Stimulated activated CD4-positive, alpha-beta T cell treated with anti-CD3 and anti-CD28 coated beads, Interleukin-12 subunit alpha, Interleukin-12 subunit beta, amount 100 ng/mL, for 48 hours (primary cell): ENCODE measurements at places on chromosomes 1 and 21.

DNA sequence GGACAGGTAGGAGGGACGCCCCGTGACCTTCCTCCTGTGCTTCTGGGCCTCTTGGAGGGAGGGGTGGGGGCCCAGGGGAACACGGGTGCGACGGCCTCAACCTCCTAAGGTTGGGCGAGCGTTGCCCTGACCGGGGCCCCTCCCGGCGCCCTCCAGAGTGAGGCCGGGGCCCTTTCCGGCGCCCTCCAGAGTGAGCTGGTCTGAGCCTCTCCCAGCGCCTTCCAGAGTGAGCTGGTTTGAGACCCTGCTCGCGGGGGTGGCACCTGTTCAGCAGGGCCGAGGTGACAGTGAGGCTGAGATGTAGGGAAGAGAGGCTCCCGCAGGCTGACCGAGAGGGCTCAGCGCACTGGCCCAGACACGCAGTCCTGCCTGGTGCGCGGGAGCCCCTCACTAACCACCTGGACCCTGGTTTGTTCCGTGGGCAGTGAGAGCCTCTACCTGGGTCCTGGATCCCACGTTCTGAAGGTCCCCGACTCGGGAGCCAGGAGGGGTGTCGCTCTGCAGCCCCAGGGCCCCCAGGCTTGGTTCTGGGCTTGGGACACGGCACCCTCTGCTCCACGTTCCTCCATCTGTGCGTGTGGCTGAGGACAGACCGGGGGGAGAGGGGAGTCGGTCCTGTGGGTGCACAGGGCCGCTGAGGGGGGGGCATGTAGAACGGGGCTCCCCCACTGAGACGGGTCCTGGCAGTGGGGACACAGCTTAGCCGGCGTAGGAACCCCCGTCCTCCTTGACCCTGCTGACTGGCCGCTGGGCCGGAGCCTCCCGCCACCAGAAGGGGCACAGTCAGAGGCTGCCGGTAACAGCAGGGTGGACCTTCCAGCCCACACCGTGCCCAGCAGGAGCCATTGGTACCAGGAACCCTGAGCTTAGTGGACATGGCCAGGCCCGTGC lies 1.4 kb downstream of the COL6A1 start:
- DNase-seq, result no peak

GRCh38 chr21:19981938-19982337 lies 1016.3 kb upstream of the NCAM2 start:
- no peak for DNase-seq

GRCh38 chr1:22983944-22984343 lies 11.3 kb upstream of the LACTBL1 start:
- no peak for DNase-seq

DNA sequence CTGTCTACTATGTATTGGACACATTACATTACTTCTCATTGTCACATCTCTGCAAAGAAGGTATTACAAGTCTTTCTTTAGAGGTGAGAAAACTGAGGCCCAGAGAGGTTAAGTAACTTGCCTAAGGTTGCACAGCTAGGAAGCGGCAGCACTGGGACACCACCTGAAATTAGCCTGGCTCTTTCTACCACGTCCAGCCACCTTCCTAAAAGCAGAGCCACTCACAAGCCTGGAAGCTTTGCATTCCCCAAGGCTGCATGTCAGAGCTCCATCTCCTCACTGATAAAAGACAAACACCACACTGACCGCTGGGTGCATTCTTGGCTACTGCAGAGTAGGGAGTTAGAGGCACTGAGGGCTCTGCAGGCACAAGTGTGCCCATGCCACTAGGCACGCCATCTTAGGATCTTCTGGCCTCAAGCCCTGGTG lies 2.4 kb downstream of the CD247 start:
- no peak for DNase-seq

DNA sequence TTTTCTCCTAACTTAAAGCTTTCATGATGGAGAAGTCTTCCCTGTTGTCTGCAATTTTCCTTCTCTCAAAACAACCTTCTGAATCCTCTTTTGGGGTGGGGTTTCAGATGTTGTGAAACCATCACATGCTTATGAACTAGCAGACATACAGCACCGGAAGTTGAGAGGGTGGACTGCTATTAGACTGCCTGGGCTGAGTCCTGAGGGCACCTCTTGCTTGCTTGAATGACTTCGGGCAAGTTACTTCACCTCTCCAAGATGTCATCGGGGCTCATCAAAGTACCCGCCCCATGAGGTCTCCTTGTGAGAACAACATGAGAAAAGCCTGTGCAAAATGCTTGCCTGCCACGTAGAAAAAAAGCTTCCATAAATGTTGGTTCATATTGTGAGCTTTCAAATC lies 89.6 kb downstream of the CCDC185 start:
- no peak for DNase-seq

DNA sequence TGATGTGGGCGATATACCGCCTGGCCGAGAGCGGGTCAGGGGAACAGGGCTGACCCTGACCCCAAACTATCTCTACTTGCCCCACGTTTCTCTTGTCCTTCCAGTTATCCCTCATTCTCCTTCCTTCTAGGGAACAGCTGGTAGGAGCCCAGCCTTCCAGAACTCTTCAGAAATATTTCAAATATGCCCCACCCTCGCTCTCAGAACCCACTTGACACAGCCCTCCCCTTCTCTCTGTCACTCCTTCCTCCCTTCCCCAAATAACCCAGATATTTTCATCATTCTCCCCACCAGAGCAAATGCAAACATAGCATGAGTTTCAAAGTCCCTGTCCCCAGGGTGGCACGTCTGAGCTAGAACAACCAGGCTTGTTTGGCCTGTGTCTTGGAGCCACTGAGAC lies 1.1 kb downstream of the CACNA1S start:
- no peak for DNase-seq

DNA sequence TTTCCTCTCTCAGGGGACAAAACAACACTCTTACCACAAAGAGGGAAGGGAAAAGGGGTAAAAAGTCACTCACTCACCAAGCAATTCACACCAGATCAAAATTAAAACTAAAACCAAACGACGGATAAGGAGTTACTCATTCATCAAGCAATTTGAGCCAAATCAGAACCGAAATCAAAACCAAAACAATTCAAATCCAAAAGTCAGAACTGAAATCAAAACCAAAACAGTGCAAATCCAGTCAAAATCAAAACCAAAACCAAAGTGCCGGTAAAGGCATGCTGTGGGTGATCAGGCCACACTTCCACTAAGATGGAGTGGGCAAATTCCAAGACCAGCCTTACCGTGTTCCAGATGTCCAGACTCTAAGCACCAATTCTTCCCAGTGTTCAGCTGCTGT lies 717.9 kb downstream of the AMY1C start:
- no peak for DNase-seq

DNA sequence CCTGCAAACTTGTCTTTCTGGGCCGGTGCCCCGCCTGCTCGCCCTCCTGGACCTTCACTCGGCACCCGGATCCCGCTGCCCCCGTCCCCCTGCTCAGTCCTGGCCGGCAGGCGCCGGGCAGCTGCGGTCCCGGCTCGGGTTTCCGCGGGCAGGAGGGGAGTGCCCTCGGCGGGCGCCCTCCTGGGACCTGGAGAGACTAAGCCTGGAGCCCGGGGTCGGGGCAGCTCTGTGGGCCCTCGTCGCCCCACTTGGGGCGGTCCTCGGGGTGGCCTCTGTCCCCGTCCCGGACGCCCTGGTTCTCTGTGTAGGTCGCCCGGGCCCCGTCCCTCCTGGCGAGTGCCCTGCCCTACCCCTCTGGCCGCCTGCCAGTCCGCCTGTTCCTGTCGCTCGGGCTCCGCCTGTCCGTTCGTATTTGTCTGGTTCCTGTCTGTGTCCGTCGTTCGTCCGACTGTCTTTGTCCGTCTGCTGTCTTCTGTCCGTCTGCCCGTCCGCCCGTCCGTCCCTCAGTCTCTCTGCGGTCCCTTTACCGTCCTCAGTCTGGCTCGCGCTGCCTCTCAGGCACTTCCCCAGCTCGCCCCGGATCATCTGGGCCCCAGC lies 490 bp downstream of the SERINC2 start:
- DNase-seq, result no peak

- no peak for DNase-seq
Observed at GRCh38 chr1:22645931-22646330, 2.5 kb downstream of the C1QC start.

GRCh38 chr1:38243106-38243505 lies 196.5 kb upstream of the POU3F1 start:
- DNase-seq, result no peak

- DNase-seq, result no peak
Observed at GRCh38 chr21:43743947-43744346, 25.0 kb downstream of the PDXK start.

DNA sequence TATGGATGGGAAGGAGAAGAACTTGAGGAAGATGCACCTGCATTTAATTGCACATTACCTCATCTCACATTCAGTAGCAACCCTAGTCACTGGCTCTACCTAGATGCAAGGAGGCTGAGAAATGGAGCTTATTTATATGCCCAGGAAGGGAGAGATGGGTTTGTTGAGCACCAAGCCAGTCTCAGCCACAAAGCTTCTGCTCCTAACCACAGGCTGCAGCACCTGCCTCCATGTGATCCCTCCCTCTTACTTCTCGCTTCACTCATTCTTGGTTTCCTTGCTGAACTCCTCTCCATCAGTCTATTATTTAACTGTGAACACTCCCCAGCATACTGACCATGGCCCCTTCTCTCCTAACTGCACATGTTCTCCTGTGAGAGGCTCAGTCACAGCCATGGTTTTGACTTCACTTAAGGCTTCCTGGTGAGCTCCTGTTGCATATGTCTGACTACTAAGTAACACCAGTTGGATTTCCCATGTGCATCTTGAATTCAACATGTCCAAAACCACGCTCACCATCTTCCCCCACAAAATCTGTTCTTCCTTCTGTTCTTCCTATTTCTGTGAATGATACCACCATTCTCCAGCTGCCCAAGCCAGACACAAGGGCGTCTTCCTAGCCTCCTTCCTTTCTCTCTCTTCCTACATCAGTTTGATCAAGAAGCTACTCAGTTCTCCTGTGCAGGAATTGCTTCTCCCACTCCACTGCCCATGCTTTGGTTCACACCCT lies 139.8 kb downstream of the AK5 start:
- no peak for DNase-seq

GRCh38 chr1:67534627-67535065 lies 104.4 kb upstream of the SERBP1 start:
- no peak for DNase-seq

DNA sequence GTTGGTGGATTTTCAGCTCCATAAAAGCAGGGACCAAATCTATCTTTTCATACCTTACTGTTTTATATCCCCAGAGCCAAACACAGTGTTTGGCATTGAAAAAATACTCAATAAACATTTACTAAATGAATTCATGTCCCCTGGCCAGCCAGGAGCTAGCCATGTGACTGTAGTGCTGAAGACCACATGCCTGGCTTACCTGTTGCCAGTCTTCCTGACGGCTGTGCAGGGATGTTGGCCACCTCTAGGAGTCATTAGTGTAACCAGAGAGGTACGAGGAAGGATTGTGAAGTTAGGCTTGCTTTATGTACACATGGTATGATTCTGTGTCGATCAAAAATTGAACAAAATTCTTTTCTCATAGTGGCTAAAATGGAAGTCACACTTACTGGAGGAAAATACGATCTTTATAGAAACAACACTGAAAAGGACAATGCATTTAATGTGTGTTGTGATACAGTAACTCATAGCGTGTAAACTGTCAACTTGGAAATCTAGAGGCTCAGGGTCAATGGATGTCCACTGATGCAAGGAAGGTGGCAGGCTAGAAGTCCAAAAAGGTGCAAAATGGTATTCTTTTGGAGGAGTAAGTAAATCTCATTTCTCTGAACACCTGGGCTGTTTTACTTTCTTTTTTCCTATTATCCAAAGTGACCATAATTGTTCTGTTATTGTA lies 60.9 kb downstream of the FGGY start:
- DNase-seq, result no peak
